Activated CD8-positive, alpha-beta T cell treated with anti-CD3 and anti-CD28 coated beads, Interleukin-2, amount 10 ng/mL, durations not matched to agents 7 days and 5 days (primary cell): ENCODE measurements at places on chromosomes 6 and 20. TPM values are rescaled to one million over a fixed set of nuclear protein-coding genes. Genes with fewer than 3 reads are reported as not detected.

Gene SNX21
- total RNA-seq: 1.7 TPM

Gene ADGRF5
- not detected for total RNA-seq

Gene DNAH8
- total RNA-seq: not detected

- no peak for DNase-seq
Observed at GRCh38 chr6:47714802-47715201, 16.4 kb downstream of the ADGRF4 start.

- no peak for DNase-seq
Observed at GRCh38 chr20:52748285-52748932, 223.7 kb upstream of the TSHZ2 start.

- DNase-seq: no peak
Observed at GRCh38 chr20:52859156-52859876, 112.8 kb upstream of the TSHZ2 start.
